ENCODE measurements at places on chromosomes 16 and 17. TPM values are rescaled to one million over a fixed set of nuclear protein-coding genes. Genes with fewer than 3 reads are reported as not detected.

C16orf54 gene
- total RNA-seq, result 87.9 TPM

TP53TG3 gene
- total RNA-seq, result not detected

CCL5 gene
- total RNA-seq, result 139 TPM

TMEM88 gene
- 8.5 TPM for total RNA-seq

KLHL10 gene
- total RNA-seq, result not detected

FBXO39 gene
- 0.73 TPM for total RNA-seq

METTL26 gene
- 49.0 TPM for total RNA-seq

USP31 gene
- 2.5 TPM for total RNA-seq

SLX1B gene
- 10.9 TPM for total RNA-seq

SRCIN1 gene
- not detected for total RNA-seq

RNF157 gene
- 19.1 TPM for total RNA-seq

GPRC5B gene
- 0.21 TPM for total RNA-seq

SMPD3 gene
- 2.6 TPM for total RNA-seq

SLC22A31 gene
- total RNA-seq, result not detected

SLC5A2 gene
- total RNA-seq, result 0.42 TPM

PPY gene
- total RNA-seq, result not detected

NAA38 gene
- 14.0 TPM for total RNA-seq

DNAAF8 gene
- total RNA-seq, result not detected

CEP95 gene
- total RNA-seq, result 194 TPM

MBTD1 gene
- total RNA-seq, result 35.5 TPM

NEURL4 gene
- 4.8 TPM for total RNA-seq

SSTR5 gene
- total RNA-seq, result not detected

RDM1 gene
- not detected for total RNA-seq

PSME3 gene
- total RNA-seq, result 56.9 TPM

ZBTB4 gene
- 30.9 TPM for total RNA-seq

KRT40 gene
- 0.10 TPM for total RNA-seq

PSMD7 gene
- total RNA-seq, result 94.9 TPM

HOXB8 gene
- total RNA-seq, result 0.10 TPM

GFAP gene
- total RNA-seq, result 0.52 TPM

KRTAP4-4 gene
- not detected for total RNA-seq

RHBDL3 gene
- total RNA-seq, result 0.73 TPM

CSH2 gene
- 0.10 TPM for total RNA-seq

EFCAB5 gene
- 0.52 TPM for total RNA-seq

CCT6B gene
- 2.8 TPM for total RNA-seq

TMEM107 gene
- 221 TPM for total RNA-seq

RASD1 gene
- 1.6 TPM for total RNA-seq

CD300H gene
- 0.73 TPM for total RNA-seq

NPIPB9 gene
- 15.5 TPM for total RNA-seq

TTLL6 gene
- not detected for total RNA-seq

PHOSPHO1 gene
- 0.21 TPM for total RNA-seq

KRTAP4-5 gene
- not detected for total RNA-seq

TRIM47 gene
- total RNA-seq, result 0.63 TPM

UMOD gene
- not detected for total RNA-seq

DNAI2 gene
- total RNA-seq, result 0.21 TPM

Data from mononuclear cell (primary cell).